Non-pigmented ciliary epithelial cell (primary cell): ENCODE measurements at places on chromosomes 1 and 21.

GRCh38 chr1:185741551-185741950, 7.4 kb downstream of the HMCN1 start:
- no peak for DNase-seq

DNA sequence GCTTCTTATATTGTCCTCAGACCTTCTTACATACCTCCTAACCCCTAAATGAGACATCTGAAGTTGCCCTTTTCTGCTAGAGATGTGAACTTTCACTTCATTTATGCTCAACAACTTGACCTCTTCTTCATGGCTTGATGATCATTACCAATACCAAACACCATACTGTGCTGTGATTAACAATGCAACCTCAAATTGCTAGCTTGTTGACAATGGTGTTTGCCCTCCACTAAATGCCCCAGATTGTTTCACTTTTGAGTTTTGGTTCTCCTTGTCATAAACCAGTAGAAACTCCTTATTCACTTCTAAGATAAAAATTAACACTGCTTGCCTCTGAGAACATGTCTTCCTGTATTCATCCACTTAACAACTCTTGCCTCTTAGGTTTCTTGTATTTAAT, 5.6 kb downstream of the JAK1 start:
- no peak for DNase-seq

DNA sequence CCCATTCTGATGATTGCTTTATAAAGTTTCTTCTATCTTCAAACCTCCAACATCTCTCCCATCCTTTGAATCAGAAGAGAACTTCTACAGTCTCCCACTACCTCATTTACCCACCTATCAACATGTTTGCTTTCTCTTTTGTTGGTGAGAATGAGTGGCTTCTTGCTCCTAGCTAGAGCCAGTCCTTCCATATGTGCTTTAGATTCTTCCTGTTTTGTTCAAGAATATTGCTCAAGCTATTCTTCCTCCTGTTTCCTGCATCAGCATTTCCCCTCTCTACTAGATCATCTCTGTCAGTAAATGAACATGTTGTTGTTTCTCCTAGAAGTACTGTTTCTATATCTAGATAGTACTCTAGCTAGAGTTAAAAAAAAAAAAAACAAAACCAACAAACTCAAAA, 6.3 kb downstream of the ATF6 start:
- no peak for DNase-seq

DNA sequence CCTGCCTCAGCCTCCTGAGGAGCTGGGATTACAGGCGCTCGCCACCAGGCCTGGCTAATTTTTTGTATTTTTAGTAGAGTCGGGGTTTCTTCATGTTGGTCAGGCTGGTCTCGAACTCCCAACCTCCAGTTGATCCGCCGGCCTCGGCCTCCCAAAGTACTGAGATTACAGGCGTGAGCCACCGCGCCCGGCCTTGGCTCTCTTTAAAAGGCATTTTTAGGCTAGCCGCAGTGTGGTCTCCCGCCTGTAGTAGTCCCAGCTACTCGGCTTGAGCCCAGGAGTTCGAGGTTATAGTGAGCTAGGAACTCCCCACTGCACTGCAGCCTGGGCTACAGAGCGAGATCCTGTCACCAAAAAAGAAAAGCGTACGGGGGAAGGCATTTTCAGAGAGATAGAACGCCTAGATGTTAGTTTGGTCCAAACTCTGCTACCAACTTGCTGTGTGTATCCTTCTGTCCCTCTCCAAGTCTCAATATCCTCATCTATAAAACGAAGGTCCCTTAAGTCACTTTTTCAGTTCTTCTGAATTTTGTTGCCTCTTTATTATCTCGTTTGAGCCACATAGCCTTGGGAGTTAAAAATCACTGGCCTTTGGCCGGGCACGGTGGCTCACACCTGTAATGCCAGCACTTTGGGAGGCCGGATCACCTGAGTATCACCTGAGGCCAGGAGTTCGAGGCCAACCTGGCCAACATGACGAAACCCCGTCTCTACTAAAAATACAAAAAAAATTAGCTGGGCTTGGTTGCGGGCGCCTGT, 734 bp downstream of the MED18 start:
- no peak for DNase-seq

DNA sequence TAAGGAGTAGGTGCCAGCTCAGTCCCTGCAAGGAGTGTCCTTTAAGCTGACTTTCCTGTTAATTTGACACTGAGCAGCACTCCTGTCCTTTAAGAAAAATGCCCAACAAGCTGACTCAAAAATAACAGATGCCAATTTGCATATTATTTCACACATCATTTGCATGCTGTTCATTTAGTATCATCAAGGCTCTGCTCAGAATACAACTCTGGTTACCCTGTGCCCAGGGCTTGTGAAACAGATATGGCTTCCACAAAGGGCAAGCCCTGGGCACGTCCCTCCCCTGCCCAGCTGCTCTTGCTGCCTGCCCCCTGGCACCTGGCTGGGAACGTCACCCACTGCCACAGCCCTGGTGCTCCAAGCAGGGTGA, 10.3 kb downstream of the KCNN3 start:
- no peak for DNase-seq

DNA sequence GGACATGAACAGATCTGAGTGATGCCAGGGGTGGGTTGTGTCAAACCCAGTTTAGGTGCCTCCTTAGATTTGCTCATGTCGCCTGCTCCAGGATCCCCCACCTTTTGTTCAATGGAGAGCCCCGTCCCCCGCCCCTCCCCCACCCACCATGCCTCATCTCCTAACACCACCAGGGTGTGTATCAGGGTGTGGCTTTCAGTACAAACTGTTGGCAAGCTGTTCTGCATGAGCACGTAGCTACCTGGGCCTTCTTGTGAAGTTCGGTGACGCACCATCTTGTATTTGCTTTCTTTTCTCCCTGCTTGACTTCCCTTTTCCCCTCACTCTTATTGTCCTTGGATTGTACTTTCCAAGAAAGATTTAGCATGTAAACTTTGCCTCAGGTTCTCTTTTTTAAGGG, 94.8 kb downstream of the EBNA1BP2 start:
- DNase-seq = no peak

DNA sequence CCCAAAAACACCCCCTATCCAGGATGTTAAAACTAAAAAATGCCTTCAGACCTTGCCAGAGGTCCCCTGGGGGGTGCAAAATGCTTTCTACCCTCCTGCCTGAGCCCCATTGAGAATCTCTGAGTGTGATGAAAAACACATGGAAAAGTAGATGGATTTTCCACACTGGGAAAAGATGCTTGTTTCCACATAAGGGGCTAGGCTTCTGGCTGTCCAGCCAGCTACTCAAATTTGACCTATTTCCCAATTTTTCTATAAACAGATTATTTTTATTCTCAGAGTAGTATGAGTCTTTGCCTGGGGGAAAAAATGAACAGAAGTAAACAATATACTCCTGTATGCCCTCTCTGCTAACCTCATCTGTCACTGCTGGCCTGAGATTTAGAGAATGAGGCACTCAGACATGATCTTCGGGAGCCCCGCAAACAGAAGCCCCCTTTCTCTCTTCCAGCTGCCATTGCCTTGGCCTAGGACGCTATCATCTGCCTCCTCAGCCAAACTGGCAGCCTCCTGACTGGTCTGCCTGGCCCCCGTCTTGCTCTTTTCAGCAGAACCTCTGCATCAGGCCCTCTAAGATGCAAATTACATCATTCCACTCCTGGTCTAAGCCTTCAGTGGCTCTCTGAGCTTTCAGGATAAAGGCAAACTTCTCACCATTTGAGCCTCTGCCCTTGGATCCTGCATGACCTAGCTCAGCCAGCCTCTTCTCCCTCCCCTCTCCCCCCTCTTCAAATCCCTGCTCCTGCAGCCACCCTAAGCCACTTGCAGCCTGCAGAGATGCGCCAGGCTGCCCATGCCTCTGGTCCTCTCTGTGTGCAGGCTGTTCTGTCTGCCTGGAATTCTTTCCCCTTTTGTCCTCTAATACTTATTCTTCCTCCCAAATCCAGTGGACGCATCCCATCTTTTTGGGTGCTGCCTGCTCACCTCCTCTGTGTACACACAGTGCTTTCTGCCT, 39.7 kb upstream of the TMEM125 start:
- DNase-seq = no peak

GRCh38 chr1:7857000-7857399, 4.1 kb upstream of the UTS2 start:
- DNase-seq = no peak

DNA sequence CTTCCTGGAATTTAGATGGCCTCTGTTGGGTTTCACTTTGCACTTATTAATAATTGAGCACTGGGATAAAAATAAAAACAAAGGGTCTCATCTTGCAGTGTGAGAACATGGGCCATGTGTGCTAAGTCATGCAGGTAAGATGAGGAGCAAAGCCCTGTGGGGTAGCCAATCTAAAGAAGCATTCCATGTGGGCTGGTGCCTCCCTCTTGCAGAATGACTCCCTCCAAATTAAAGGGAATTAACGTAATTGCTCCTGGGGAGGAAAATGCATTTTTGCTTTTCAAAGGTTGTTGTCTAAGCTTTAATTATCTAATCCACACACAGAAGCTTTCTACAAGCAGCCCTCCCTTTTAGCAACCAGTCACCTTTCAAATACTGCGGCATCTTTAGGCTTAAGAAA, 69.8 kb downstream of the CDC14A start:
- DNase-seq = no peak

GRCh38 chr1:62407398-62408009, 29.3 kb upstream of the USP1 start:
- DNase-seq = peak; percentile 20

GRCh38 chr1:172851077-172851476, 192.2 kb downstream of the FASLG start:
- DNase-seq = no peak

- peak; percentile 49 for DNase-seq
Measured at GRCh38 chr1:109395602-109396512, 1.9 kb downstream of the SORT1 start.

DNA sequence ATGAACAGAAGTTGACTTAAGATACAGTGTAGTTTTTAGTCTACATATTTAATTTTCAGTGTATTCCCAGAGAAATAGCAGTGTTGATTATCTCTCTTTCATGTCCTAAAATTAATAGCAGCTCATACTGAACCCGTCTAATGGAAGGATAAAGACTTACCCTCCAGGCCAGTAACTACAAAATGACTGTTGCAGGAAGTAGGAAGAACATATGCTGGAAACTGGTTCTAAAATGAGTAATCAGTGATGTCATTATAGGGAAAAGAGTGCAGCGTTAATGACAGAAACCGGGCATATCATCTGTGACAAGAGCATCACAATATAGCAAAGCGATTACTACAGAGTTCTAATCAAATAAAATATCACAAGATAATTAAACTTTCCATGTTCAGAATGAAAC, 385.5 kb downstream of the SMYD3 start:
- DNase-seq = no peak
